NCI-H1048 (cell line): ENCODE measurements at places on chromosomes 4 and X.

GRCh38 chr4:162163892-162164759 is at the start of gene FSTL5:
Gene FSTL5 (minus strand): TSS chr4:162164000. CDS start chr4:162111396, 52,604 bp downstream.
- no peak for DNase-seq

DNA sequence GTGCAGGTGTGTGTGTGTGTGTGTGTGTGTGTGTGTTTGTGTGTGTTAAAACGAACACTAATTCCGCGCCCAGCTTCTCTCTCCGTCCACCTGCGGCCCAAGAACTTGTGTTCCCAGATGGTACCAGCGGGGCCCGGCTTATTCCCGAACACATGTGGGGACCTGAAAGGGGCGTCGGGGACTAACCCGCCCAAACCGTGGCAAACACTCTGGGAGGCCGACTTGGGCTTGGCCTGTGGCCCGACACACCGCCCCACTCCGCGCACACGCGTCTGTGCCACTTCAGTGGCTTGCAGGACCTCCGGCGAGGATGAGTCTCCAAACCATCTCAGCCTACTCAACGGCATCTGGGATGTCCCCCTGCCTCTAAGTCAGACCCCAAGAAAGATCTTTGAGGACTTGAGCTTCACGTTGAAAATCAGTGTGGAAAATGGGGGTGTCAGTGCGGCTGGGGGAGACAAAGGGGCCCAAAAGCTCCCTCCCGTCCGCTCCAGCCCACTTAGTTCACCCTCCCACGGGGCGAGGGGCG is 790 bp upstream of the HHIP start:
- no peak for DNase-seq

DNA sequence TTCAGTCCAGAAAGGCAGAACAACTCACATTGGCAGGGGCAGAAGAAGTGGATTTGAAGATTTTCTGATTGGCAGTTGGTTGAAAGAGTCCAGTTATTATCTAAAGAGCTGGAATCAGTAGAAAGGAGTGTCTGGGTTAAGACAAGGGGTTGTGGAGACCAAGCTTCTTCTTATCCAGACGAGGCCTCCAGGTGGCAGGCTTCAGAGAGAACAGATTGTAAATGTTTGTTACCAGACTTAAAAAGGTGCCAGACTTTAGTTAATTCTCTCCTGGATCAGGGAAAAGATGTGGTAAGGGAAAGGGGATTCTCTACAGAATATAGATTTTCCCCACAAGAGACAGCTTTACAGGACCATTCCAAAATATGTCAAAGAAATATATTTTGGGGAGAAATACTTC is 36.7 kb upstream of the TLR3 start:
- DNase-seq = no peak

DNA sequence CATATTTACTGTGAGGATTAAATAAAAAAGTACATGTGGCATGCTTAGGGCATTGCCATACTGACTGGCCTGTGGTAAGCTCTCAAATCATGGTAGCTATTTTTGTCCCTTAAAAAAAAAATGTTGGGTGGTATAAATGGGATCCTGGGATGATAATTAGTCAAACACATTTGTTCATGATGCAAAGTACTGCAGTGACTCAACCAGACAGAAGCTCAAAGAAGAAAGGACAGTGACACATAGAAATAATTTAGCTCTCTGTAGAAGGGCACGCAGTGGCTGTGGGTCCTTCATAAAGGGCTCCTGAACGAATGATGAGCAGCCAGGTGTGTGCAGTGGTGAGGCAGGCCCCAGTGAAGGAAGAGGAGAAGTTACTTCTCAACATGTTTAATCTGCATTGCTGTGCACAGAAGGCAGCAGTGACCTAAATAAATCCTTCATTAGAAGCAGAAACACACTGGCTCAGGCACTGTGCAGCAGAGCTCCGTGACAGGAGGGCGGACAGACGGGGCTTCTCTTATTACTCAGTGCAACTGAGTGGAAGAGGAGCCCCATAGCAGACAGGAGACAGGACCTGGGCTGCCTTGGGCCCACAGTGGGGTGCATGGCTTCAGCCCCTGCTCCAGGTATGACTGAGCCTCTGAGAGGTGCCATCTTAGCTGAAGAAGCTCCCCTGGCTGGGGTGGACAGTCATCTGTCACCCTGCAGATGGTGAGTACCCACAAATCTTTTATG is 20.3 kb downstream of the HS3ST1 start:
- DNase-seq = no peak

GRCh38 chr4:108607079-108607815 is 13.1 kb upstream of the RPL34 start:
- no peak for DNase-seq

- DNase-seq = no peak
These were observed 207.2 kb downstream of the ARAP2 start for GRCh38 chr4:36037127-36037526.

DNA sequence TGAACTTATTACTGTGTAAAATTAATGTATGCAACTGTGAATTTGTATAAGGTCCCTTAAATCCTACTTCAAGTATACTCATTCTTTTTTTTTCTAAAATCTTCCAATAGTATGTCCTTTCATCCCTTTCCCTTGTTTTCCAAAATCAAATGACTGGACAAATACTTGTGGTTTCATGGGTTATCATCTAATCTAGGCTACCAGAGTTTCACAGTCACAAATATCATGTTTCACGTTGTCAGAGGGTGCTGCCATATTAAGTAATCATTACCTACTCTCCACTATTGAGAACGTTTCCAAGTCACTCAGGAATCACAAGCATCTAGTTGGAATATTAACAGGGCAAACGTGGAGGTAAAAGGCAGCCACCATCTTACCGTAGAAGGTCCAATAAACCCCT is 1235.0 kb upstream of the TENM3 start:
- no peak for DNase-seq

DNA sequence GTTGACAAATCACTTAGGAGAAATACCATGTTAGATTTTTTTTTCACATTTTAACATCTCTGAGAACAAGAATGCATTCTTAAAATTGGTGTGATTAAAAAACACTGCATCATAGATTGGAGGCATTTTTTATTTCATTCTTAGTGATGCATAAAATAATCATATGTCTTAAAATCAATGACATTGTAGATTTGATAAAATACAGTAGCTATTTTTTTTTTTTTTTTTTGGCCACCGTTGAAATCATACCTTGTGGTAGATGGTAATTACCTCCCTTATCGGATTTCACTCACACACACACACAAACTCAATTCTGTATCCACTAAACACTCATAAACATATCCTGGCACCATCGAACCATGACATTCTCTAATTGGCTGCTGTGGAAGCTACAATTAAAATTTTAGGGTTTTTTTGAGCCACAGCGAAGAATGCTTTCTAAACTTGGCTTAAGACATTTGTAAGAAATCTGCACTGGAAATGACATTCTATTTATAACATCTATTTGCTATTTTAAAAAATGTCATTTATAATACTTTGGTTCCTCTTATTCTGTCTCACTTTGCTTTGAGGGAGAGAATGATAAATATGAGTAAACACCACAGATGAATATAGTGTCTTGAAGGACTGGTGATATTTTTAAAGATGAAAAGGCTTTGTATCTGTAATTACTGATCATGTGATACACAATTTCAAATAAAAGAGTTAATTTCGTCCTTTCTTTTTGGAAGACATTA is 60.1 kb downstream of the CCSER1 start:
- DNase-seq = no peak

GRCh38 chrX:3485727-3486126 is 139.3 kb upstream of the MXRA5 start:
- DNase-seq = no peak

DNA sequence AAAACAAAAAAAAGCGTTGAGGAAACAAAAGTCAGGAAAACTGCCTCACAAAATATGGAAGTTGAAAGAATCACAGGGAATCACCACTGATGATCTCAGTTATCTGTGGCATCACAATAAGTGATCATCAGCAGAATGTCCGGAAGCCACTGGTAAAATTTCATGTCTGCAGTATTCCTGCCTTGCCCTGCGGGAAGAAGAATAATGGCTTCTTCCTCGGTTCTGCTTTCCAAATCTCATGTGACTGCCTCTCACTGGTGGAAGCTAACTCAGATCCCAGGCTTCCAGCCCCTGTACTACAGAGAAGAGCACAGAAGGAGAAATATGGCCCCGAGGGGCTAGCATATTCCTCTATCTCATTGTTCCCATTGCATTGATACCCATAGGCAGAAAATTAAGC is 12.7 kb upstream of the ZNF330 start:
- no peak for DNase-seq

GRCh38 chr4:54954656-54955388 is 170.6 kb downstream of the KDR start:
- DNase-seq = no peak

DNA sequence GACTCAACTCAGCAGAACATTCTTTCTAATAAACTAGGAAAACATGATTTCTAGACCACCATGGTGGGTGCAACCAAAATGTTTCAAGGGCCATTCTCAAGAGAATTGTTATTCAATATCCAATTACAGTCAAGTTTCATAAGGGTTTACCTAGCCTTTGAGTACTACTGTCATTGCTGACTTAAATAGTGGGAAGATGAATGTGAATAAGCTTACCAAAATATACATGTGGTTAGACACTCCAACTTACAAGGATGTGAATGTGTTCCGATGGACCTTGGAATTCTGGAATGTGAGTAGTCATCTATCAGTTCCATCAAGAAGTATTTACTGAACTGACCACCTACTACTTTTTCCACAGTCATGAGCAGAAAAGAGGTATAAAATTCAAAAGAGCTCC is 16.9 kb downstream of the SH3RF1 start:
- no peak for DNase-seq

GRCh38 chrX:38515291-38515690 is 46.1 kb upstream of the TSPAN7 start:
- no peak for DNase-seq

GRCh38 chrX:53262918-53263394 is 18.4 kb downstream of the IQSEC2 start:
- DNase-seq = no peak

DNA sequence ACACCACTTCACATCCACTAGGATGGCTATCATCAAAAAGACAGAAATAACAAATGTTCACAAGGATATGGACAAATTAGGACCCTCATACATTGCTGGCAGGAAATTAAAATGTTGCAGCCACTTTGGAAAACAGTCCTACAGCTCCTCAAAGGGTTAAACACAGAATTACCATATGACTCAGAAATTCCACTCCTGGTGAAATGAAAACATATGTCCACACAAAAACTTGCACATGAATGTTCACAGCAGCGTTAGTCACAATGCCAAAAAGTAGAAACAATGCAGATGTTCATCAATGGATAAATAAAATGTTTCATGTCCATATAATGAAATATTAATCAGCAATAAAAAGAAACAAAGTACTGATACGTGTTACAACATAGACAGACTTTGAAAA is 15.1 kb downstream of the S100G start:
- no peak for DNase-seq

- no peak for DNase-seq
These were observed 97.3 kb downstream of the NKX6-1 start for GRCh38 chr4:84401701-84402306.

DNA sequence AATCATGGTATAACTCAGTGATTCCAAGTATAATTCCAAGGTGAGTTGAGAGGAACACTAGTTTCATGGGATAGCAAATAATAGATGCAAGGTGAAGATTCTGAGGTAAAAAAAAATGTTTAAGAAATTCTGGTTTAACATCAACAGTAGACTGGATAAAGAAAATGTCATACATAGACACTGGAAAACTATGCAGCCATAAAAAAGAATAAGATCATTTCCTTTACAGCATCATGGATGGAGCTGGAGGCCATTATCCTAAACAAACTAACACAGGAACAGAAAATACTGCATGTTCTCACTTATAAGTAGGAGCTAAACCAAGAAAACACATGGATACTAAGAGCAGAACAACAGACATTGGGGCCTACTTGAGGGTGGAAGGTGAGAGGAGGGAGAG is 54.6 kb upstream of the LEF1 start:
- DNase-seq = no peak

DNA sequence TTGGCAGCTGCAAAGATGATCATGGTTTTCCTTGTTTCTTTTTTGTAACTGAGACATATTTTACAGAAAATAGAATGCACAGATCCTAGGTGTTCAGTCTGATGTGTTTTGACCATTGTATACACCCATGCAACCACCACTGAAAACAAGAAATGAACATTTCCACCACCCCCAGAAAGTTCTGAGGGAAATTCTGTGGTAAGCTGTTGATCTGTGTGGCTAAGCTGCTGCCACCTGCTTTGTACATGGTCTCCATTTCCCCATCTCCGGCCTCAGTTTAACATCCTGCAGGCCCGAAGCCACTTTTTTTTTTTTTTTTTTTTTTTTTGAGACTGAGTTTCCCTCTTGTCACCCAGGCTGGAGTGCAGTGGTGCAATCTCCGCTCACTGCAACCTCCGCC is 65.3 kb downstream of the NYX start:
- no peak for DNase-seq

DNA sequence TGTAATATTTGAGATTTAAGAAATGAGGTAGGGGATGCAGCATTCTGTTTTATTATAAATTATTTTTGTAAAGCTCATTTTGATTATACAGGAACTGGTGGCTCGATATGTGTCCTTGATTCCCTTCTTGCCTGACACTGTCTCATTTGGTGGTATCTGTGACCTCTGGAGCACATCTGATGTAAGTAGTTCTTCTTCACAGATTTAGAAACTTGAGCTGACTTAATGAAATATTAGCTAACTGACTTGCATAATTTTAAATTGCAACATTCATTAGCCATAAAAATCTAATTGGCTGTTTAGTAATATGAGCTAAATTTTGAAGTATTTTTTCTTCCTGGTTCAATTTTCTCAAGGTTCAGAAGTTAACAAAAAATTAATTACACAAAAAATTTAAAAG is 69.1 kb downstream of the FBXL5 start:
- no peak for DNase-seq

DNA sequence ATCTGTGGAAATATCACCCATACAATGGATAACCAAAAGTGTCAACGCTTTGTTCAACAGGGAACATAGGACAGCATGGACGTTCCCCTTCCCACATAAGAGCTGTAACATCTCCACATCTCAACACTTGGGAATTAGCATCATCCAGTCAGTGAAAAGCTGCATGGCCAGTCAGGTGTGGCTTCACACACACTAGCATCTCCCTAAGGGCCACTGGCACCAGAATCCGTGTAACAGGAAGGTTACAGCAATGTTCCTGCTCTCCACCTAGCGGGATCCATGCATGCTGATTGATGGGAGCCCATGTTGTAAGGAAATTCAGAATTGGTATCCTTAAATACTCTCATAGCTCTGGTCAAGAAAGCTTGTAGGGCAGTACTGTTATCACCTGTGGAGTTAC is 78.8 kb downstream of the EVC2 start:
- no peak for DNase-seq

DNA sequence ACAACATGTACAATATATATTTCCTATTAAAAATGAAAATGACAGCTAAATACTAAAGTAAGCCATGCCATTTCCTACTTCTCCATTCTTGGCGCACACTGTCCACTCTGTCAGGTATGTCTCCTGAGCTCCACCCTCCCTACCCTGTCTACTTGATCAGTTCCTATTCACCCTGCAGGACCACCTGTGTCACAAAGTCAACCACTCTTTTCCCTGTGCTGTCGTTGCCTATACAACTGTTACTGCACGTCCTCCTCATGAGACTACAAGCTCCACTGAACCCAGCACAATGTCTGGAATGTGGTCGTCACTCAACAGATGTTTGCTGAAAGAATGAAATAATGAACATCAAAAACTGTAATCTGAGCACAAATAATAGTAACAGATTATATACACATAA is 54.9 kb downstream of the SLC9A7 start:
- DNase-seq = no peak
